Left lung (tissue), 14 donors: ENCODE measurements at places on chromosomes 12 and 14. TPM values are rescaled to one million over a fixed set of nuclear protein-coding genes. Genes with fewer than 3 reads are reported as not detected.

DNA sequence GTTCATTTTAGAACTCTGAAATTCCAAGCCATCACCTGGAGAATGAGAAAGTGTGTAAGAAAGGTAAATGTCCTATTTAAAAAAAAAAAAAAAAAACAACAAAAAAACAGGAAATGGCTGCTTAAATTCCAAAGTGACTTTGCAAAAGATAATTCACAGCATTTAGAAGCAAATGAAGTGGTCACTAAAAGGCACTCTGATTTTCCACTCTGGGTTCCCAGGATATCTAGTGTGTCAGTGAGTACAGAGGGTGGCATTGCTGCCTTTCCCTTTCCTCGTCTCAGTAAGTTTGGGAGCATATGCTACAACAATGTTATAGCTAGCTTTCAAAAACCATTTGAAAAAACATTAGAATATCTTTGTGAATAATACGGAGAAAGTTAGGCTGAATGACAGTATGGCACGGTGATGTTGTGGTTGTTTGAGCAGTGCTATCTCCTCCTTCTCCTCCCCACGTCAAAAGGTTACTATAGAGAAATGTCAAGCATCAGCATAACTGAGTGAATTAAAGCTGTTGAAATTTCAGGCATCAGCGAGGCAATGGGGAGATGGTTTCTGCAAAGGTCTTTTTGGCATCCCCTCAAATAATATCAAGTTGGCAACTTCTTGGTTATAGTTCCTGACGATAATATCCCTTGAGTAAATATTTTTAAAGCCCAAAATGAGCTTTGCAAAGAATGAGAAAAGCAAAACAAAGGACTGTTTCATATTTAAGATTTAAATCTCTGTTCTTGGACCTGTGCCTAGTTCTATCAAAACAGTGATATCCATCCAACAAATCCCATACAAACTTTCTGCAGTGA lies 164.5 kb upstream of the E2F7 start:
- no peak for DNase-seq

DNA sequence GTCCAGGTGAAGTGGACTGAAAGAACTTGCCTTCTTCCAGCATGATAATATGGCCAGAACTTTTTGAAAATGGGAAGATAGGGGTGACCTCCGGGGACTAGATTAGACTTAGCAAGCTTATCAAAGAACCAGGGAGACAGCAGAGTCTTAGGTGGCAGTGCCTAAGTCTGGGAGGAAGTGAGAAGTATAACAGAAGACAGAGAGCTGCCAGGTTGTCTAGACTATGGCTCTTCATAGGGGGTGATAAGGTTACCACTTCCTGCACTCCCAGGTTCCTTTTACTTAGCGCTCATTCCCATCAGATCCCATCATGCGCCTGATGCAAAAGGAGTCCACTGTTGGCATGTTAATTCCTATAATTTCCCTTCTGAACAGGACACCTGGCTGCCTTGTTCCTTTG lies 69.9 kb downstream of the PLXNC1 start:
- DNase-seq = no peak

DNA sequence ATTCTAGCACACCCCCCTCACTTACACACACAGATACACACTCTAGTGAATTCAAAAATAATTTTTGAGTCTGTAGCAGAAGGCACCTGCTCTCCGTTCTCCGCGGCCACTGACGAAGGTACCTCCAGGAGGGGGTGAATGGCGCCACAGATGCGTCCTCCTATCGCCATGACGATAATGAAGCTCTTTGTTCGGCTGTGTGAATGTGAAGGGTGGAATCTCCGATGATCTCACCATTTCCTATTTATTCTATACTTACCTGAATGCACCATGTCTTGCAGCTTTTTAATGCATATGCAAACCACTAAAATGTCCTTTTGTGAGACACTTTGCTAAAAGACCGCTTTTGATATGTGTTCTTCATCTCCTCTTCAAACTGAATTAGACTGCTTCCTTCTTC lies 162.7 kb downstream of the EGLN3 start:
- DNase-seq = no peak

GRCh38 chr14:99347561-99347960 lies 75.6 kb upstream of the BCL11B start:
- DNase-seq = no peak

DNA sequence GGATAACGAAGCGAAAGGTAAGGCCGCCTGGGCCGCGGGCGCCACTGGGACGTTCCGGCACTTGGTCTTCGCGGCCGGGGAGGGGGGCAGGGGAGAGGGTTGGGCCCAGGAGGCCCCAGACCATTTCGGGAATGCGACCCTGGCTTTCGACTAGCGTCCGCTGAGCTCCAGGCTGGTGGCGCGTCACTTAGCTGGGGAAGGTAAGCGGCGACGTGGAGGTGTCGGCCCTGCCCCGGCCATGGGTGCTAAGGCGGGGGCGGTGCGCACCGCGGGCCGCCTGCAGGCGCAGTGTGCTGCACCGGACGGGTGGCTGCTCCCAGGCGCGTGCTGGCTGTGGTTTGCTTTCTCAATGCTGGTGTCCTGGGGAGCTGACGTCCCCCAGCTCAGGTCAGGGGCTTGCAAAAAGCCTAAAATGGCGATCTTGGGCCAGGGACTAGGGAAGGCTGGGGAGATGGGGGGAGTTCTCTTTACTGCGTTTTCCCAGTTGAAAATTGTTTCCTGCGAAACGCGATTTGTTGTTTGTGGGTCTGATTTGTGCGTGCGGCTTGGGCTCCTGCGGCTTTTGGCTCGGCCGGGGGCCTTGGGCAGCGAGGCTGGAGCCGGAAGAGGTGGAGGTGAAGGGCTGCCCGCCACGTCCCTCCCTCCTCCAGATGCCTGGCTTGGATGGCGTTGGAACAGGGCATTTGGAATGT lies 1.2 kb downstream of the HOXC10 start:
- DNase-seq = no peak

DNA sequence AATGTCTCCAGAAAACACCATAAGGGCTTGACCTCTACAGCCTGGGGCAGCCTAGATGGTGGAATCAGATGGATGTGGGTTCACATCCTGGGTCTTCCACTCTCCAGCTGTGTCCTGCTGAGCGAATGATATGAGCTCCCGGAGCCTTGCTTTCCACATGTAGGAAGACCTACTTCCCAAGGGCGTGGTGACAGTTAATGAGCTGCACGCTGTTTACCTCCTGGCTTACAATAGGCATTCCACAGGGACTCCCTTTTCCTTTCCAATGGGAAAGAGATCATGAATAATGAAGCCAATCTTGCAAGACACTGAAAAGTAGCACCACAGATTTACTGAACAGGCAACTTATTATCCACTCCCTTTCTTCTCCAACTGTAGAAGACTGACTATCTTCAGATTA lies 46.1 kb downstream of the TMTC1 start:
- no peak for DNase-seq

DNA sequence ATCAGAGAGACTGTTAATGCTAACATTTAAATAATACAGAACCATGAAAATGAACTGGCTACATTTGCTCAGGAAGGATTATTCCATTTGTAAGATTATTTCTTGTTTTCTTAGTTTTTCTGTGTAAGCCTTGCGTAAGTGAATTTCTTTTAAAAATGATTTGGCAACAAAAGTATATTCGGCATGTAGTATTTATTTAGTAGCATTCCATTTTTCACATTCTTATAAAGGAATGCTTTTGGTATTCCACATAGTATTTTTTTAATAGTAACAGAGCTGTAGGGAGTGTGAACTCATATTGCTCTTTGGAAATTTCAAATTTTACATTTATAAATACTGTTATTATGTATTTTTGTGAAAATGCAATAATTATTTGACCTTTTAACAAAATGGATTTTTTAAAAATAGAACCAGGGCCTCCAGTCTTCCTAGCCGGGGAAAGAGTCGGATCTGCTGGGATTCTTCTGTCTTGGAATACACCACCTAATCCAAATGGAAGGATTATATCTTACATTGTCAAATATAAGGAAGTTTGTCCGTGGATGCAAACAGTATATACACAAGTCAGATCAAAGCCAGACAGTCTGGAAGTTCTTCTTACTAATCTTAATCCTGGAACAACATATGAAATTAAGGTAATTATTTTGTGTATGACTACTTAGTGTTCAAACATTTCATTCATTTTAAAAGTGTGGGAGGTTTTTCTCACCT lies 1.2 kb downstream of the PTPRQ start:
- DNase-seq = no peak

DNA sequence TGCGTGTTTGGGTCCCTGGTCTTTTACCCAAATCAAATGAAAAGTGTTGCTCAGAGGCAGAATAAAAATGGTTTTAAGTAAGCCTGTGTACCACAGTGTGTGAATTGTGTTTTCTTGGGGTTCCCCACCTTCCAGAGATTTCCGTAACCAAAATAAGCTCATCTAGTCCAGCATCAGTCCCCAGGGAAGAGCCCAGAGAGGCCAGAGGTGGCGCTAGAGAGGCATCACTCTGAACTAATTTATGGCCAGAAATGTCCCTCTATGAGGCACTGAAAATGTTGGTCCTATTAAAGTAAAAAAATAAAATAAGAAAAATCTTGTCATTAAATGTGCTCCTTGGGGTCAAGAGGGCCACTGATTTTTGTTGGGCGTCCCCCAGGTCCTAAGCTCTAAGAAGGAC lies 24.9 kb upstream of the PRKAB1 start:
- no peak for DNase-seq

DNA sequence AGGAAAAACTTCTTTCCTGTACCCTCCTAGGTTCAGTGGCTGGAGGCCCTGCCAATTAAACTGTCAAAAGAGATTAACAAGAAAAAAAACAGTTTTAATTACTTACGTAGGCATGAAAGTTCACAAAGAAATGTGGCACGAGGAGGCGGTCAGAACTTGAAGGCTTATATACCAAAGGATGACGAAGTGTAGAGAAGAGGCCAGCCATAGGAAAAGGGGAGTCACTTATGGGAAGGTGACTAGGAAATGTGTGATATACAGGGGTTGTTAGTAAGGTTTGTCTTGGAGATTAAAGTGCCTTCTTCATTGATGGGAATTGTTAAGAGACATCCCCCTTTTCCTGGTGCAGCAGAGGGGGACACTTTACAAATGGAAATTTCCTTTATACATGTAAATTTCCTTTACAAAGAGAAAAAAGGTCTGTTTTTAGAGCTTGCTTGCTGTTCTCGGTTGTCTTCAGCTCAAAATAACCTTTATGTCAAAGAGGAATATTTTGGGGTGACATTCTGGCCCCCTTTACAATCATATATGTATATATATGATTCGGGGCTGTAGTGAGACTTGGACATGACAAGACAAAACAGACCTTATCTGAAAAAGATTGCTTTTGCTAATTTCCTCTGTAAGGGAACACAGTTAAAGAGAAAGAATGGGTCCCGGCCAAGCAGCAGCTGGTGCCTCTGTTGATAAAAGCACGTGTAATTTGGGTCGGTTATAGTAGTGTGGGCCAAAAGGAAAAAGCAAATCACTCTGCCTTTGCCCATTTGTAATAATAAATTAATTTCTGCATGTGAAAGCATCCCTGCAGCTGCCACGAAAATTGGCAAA lies 38.6 kb downstream of the SYNE2 start:
- no peak for DNase-seq

- no peak for DNase-seq
Measured at GRCh38 chr14:100212476-100213333, 26.2 kb upstream of the YY1 start.

- DNase-seq = no peak
Measured at GRCh38 chr14:31920001-31920400, 157.1 kb upstream of the ARHGAP5 start.

GRCh38 chr12:85476756-85477155 lies 196.7 kb downstream of the ALX1 start:
- DNase-seq = no peak

DNA sequence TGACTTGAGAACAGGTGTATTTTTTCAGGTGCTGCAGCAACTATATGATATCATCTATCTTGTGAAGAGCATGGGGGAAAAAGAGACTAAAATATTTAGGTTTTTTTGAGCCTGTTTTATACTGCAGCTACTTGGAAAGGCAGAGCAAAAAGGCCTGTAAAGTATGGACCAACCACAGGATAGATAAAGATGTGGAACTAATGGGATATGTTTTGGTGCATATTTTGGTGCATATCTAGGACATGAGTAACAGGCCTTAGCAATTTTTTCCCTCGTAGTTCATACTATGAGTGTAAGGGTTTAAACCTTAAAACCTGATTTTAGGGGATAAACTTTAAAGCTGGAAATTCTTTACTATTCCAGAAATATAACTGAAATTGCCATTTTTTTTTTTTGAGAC lies 6.0 kb upstream of the GTSF1 start:
- no peak for DNase-seq

- no peak for DNase-seq
Measured at GRCh38 chr14:22112004-22112403, 438.4 kb upstream of the OR4E1 start.

DNA sequence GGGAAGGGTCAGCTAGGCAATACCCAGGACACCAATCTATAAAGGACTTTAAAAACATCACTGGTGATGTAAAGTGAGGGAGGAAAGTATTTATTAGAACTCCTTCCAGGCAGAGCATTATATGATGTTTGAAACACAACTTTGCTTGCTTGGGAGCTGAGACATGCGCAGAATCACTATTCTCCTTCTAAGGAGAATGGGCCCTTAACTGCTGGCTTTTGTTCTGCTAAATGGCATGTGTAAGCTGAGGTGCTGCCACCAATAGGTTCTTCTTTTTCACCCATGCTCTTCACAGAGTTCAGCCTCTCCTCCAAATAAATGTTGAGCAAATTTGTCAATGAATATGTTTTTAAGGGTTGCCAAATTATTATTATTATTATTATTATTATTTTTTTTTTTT lies 3.9 kb downstream of the STAC3 start:
- DNase-seq = no peak

- no peak for DNase-seq
Measured at GRCh38 chr12:67452119-67452805, 183.1 kb downstream of the CAND1 start.

GRCh38 chr12:107134558-107134957 lies 41.2 kb upstream of the CRY1 start:
- no peak for DNase-seq

- DNase-seq = no peak
Measured at GRCh38 chr14:91956616-91957015, 9.1 kb upstream of the FBLN5 start.

DNA sequence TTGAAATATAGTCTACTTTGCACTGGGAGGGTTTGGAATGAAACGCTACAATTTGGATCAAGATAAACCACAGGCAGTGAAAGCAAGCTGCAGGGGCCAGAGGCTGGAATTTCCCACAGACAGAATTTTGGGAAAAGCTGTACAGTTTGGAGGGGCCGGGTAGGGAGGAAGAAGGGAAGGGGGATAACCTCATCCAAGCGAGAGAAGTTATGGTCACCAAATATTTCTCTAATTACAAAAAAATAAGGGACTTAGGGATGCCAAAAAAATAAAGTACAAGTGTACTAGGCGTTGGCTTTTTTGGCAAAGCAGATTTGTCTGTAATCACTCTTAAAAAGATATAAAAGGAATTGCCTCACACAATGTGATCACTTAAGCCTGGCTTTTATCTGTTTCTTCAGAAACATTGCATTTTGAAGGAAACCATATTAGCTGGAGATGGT lies 31.2 kb upstream of the ADGRD1 start:
- DNase-seq = no peak

The STXBP6 gene
- 54.1 TPM for polyA plus RNA-seq

The PHETA1 gene
- polyA plus RNA-seq = 7.5 TPM

The TAS2R7 gene
- polyA plus RNA-seq = not detected

The FOXG1 gene
- polyA plus RNA-seq = 0.05 TPM

The ASPG gene
- polyA plus RNA-seq = 32.2 TPM

The AKAP5 gene
- polyA plus RNA-seq = 3.4 TPM

The GPR68 gene
- 1.3 TPM for polyA plus RNA-seq
